ENCODE measurements at places on chromosomes 5 and 9. TPM values are rescaled to one million over a fixed set of nuclear protein-coding genes. Genes with fewer than 3 reads are reported as not detected.

The NPR3 gene
- polyA plus RNA-seq: 9.8 TPM

The SHB gene
- polyA plus RNA-seq: 17.8 TPM

The PTGDS gene
- 4.6 TPM for polyA plus RNA-seq

The GPRIN1 gene
- polyA plus RNA-seq: 7.0 TPM

The MELK gene
- polyA plus RNA-seq: 8.6 TPM

The PSMD5 gene
- 29.1 TPM for polyA plus RNA-seq

The CAMK4 gene
- 10.9 TPM for polyA plus RNA-seq

The FST gene
- polyA plus RNA-seq: 3.9 TPM

The BAAT gene
- polyA plus RNA-seq: 0.60 TPM

The PTGS1 gene
- polyA plus RNA-seq: 9.2 TPM

The HSPB3 gene
- 0.61 TPM for polyA plus RNA-seq

The HAVCR2 gene
- 2.3 TPM for polyA plus RNA-seq

The C9orf153 gene
- polyA plus RNA-seq: 0.22 TPM

The MAMDC4 gene
- 772 TPM for polyA plus RNA-seq

The PCDHA9 gene
- 0.24 TPM for polyA plus RNA-seq

All from large intestine (tissue), 12 donors.